ENCODE measurements at places on chromosomes 11 and 22.

- peak; percentile 57 for DNase-seq
Observed at GRCh38 chr11:120182790-120183491, 27.9 kb upstream of the OAF start.

DNA sequence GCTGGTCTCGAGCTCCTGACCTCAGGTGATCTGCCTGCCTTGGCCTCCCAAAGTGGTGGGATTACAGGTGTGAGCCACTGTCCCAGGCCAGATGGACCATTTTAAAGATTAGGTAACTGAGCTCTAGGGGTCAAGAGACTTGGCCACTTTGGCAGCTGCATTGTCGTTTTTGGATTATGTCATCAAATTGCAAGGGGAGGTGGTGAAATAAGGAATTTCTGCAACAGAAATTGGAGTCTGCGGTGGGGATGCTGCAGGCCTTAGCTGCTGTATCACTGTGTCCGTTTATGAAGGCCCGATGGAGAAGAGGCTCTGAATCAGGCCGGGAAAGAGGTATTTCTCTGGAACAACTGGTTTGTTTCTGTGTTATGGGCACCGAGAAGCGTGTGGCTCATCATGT, 34.6 kb downstream of the PTPRJ start:
- no peak for DNase-seq

DNA sequence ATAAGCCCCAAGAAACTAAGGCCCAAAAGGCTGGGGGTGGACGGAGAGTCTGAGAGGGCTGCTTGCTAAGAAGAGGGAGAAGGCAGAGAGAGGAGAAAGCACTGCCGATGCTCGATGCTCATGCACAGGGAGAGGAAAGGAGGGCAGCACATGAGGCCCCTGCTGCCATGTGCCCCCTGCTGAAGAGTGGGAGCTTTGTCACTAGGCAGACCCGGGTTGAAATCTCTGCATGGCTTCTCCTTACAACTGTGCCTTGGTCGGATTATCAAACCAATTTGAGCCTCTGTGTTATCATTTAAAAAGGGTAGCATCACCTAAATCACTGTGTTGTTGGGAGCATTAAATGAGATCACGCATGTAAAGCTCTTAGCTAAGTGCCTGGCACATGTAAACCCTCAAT, 330.5 kb downstream of the NXPE2 start:
- no peak for DNase-seq

GRCh38 chr22:30038219-30038618, 42.0 kb upstream of the HORMAD2 start:
- DNase-seq = no peak

- no peak for DNase-seq
Observed at GRCh38 chr11:118834427-118835028, 43.6 kb upstream of the DDX6 start.

DNA sequence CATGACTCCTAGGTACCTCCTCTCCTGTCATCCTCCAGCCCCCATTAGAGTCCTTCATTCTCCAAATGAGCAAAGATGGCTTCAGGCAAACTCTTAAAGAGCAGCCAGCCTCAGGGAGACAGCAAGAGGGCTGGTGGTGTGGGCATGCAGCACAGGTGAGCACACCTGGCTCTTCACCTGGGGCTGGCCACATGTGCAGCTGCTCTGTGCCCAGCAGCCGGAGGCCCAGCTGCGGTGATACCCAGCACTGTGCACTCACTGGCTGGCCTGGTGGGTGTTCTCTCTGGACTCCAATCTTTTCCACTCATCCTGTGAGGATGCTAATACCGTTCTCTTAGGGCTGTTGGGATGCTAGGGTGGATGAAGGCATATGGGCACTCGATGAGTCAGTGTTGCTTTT, 106.1 kb upstream of the PARVA start:
- no peak for DNase-seq

DNA sequence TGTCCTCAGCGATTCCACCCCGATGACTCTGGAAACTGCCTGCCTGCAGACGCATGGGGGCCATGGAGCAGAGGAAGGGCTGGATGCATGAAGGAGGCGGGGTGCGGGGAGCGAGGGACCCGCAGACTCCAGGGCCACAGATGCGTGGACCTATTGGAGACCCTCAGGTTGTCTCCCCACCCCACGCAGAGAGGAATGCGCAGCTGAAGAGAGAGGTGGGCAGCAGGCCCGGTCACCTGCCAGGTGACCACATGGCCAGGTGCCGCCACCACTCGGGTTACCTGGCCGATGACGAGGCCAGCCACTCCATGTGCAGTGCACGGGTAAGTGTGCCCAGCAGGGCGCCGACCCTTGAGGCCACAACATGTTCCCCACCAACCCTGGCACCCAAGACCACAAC, 371 bp downstream of the CCDC116 start:
- DNase-seq = no peak

GRCh38 chr22:47194476-47195155, 432.2 kb downstream of the TBC1D22A start:
- DNase-seq = peak; percentile 81

DNA sequence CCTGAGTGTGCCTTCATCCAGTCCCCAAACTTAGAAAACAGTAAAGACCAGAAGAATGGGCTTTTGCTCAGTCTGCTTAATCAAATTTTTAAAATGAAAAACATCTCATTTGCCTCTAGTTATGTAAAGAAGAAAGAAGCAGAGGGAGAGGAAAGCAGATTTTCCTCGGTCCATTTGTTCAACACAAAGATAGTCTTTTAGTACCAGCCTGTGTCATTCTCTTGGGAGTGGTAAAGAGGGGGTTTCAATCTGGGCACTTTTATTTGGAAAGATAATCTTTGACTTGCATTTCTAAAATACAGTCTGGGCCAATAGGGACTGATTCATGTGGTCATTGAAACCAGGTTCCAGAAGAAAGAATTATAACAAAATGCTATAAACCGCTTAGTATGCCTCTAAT, 29.5 kb downstream of the KREMEN1 start:
- DNase-seq = no peak

GRCh38 chr11:116172851-116173250, 599.9 kb downstream of the BUD13 start:
- peak; percentile 34 for DNase-seq

GRCh38 chr22:46810856-46811786, 48.7 kb downstream of the TBC1D22A start:
- peak; percentile 66 for DNase-seq

- DNase-seq = no peak
Observed at GRCh38 chr11:71329786-71330185, 77.4 kb upstream of the SHANK2 start.

DNA sequence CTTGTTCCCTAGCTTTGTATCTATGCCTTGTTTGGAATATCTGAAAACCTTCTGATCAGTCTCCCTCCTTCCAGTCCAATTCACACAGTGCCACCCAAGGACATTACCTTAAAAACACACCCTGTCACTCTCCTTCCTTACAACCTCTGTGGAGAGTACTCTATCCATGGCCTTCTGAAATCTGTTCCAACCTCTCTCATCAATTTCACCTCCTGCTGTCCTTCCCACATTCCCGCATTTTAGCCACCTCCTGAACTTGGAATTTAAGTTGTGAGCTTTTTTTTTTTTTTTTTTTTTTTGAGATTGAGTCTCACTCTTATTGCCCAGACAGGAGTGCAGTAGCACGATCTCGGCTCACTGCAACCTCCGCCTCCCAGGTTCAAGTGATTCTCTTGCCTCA, 824.8 kb downstream of the METTL15 start:
- no peak for DNase-seq

GRCh38 chr11:119085437-119085847, 761 bp downstream of the HMBS start:
- no peak for DNase-seq

DNA sequence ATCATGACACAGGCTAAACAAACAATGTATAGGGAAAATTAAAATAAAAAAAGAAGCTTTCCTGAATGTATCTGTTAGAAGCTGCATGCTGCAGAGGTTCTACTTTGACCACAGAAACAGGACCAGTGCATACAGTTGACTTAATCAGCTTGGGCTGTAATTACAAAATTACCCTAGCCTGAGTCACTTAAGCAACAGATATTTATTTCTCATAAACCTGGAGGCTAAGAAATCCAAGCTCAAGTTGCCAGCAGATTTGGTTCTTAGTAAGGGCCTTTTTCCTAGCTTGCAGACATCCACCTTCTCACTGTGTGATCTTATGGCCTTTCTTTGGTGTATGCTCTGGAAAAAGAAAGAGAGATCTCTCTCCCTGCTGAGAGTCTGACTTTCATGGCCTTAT, 946.5 kb upstream of the RAG2 start:
- DNase-seq = no peak

- peak; percentile 65 for DNase-seq
Observed at GRCh38 chr11:134856056-134856971, 444.3 kb upstream of the B3GAT1 start.

GRCh38 chr11:24082860-24083259, 414.0 kb upstream of the LUZP2 start:
- no peak for DNase-seq
